ENCODE measurements at places on chromosomes 5 and 9.

DNA sequence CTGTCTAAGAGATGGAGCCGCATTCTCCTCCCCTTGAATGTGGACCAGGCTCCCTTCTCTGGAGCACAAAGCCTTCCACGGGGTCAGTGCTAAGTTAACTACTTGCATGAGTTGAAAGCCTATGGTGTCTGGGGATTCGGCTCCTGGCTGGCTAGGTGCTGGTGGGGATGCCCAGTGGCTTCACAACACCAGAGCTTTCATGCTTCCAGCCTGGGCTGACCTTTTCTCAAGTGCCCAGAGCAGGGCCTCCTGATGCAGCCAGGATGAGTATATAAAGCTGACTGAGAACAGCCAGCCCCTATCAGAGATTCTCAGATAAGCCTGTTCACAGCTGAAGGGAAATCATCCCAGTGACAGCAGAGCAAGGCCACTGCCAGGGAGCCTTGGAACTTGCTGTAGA is 11.8 kb downstream of the GALNT12 start:
- DNase-seq = no peak

- DNase-seq = no peak
These were observed 14.1 kb upstream of the RPL26L1 start for GRCh38 chr5:172945151-172945550.

DNA sequence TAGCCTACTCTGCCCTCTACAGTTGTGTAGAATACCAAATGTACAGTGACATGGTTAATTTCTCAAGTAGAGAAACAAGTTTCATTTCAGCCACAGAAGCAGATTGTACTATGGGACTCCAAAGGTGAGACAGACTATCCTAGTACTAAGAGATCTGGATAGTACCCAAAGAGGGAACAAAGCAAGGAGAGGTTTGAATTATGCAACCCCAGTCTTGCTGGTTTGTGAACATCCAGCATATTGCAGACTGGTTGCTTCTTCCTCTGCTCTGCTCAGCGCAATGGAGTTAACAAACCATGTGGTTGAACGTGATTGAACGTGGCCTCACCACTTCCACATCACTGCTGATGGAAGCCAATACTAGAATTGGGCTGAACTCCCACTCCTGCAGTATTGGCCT is 43.3 kb upstream of the ALDOB start:
- DNase-seq = no peak

- DNase-seq = no peak
These were observed 472.0 kb upstream of the WWC1 start for GRCh38 chr5:167819406-167819805.

DNA sequence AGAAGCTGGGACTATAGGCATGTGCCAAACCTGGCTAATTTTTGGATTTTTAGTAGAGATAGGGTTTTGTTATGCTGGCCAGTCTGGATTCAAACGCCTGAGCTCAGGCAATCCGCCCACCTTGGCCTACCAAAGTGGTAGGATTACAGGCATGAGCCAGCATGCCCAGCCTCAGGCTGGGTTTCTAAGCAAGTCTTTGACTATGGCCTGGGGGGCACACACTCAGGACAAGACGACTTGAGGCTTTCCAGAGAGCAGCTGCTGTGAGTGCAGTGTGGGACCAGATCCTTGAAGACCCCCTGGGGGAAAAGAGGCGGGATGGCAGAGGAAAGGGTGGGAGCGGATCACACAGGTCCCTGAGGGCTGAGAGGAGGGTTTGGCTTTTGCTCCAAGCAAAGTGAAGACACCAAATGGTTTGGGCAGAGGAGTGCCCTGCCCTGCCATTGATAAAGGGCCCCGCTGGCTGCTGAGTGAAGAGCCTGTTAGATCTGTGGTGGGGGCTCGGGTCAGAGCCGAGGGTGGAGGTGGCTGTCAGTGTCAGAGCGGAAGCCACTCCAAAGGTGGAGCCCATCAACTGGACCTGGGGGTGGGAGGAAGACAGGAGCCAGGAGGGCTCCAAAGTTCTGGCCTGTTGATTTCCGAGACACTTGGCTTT is 46.8 kb upstream of the FUBP3 start:
- no peak for DNase-seq

- no peak for DNase-seq
These were observed 589.1 kb upstream of the ADAMTS16 start for GRCh38 chr5:4551034-4551433.

DNA sequence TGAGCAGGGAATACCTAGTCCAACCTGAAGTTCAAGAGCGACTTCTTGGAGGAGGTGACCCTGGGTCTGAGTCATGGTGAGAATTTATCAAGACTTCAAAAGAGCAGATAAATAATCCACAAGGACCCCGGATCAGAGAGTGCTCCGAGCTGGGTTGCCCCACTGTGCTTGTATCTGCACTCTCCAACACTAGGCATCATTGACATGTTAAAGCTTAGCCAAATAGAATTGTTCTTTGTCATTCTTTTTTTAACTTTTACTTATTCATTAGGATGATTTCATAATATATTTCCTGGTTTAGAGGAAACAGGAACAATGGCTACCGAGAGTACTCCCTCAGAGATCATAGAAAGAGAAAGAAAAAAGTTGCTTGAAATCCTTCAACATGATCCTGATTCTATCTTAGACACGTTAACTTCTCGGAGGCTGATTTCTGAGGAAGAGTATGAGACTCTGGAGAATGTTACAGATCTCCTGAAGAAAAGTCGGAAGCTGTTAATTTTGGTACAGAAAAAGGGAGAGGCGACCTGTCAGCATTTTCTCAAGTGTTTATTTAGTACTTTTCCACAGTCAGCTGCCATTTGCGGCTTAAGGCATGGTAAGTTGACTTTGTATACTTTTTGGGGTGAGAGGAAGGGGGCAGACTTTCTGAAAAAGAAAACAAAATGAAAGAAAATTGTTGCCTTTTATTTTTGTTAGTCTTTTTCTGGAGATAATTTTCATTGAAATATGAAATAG is at the start of gene CARD6:
TSS of gene CARD6 (plus strand) at position 300 of the 738 bp plus-strand sequence. CDS start at position 316, 16 bp downstream.
- DNase-seq = no peak

- no peak for DNase-seq
These were observed 18.4 kb upstream of the ALDOB start for GRCh38 chr9:101453776-101454570.

DNA sequence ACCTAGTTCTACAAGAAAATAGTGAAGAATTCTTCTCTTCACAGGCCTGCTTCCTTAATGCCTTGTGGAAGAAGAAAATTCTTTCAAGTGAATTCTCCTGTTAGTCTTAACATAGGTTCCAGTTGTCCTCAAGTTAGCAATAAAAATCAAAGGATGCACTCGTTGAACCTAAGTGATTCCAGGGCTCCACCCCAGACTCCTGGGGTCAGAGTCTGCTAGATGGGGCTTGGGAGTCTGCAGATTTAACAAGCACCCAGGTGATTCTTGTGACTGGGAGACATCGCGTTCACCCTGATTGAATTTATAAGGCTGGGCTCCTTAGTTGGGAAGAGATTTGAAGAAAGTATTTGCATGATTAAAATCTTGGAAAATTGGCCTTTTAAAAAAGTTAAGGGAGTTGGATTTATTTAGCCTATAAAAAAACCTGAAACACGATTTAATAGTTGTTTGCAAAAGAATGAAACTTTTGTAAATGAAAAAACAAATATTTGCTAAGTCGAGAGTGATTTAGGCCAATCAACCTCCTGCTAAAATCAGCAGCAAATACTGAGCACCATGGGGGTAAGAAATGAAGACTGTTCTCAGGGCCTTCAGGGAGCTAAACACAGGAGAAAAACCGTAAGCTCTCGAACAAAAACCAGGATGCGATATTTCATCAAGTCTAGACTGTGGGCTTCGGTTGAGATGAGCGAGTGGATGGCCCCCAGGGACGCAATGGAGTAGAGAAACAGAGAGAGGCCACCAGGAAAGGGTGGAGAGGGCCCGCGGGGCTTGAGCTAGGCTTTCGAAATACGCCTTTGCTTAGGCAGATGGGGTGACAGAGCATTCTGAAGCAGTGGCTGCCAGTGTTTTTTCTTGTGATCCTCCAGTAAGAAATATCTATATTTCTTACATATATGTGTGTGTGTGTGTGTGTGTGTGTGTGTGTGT is 86.9 kb upstream of the TTC23L start:
- peak; percentile 23 for DNase-seq

GRCh38 chr9:106304401-106304920 is 558.5 kb upstream of the ZNF462 start:
- no peak for DNase-seq
